ENCODE measurements at places on chromosomes 13 and 19. TPM values are rescaled to one million over a fixed set of nuclear protein-coding genes. Genes with fewer than 3 reads are reported as not detected.

The EDDM13 gene
- not detected for total RNA-seq

The CPB2 gene
- total RNA-seq = not detected

GRCh38 chr13:71727662-71728061 lies 139.3 kb downstream of the DACH1 start:
- no peak for DNase-seq

GRCh38 chr19:31166206-31166605 lies 183.0 kb downstream of the TSHZ3 start:
- DNase-seq = no peak

DNA sequence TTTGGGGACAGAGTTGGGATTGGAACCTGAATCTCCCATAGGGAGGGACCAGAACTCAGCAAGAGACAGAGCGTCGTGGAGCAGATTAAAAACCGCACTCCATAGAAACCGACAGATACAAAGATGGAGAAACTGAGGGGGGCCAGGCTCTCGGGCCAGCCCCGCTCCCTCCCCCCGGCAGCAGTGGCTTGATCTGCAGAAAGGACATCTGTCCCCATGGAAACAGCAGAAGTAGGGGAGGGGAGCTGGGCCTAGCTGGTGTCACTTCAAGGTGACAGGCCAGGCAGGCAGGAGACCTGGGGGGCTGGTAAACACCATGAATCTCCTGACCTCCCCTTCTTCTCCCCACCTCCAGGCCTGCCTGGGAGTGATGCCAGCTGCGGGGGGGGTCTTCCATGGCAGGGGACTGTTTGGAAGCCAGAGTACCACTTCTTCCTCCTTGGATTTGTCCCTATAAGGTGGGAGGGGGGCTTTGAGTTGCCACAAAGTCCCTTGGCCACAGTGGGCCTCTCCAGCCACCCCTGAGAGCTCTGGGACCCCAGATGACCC lies 10.9 kb downstream of the TMIGD2 start:
- no peak for DNase-seq

DNA sequence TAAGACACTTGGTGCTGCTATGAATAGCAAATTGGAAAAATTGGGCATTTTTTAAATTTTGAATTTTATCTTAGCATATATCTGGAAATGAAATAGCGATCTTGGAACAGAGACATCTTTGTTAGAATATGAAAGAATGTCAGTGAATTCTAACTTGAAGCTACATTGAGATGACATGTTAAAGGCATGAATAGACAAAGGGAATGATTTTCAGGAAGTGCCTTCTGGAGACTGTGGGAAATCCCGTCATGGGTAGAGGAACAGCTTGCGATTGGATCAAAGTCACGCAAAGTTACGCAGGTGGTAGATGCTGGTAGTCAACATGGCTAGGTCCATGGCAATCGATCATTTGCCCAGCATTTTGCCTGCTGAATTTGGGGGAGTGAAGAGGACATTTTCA lies 43.5 kb downstream of the LRCH1 start:
- no peak for DNase-seq

GRCh38 chr19:6875218-6875617 lies 12.2 kb upstream of the ADGRE1 start:
- DNase-seq = no peak

GRCh38 chr13:59997976-59998375 lies 165.8 kb downstream of the DIAPH3 start:
- DNase-seq = no peak

The CGB8 gene
- 4.7 TPM for total RNA-seq

The LILRA2 gene
- not detected for total RNA-seq

The COMP gene
- total RNA-seq = not detected

The ERICH4 gene
- total RNA-seq = not detected

The NOTCH3 gene
- total RNA-seq = 18.6 TPM

DNA sequence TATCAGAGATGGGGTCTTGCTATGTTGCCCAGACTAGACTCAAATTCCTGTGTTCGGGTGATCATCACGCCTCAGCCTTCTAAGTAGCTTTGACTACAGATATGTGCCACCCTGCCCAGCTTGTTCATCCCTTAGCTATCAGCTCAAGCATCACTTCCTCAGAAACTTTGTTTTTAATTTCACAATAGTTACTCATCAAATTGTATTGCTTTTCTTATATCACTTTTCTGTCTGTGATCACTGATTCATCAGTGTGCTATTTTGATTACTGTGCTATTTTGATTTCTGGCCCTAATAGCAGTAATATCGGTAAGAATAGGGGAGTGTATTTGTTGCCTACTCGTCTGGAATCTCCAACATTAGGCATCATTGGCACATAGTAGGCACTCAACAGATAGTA lies 878.6 kb upstream of the PCDH20 start:
- DNase-seq = peak; percentile 16

DNA sequence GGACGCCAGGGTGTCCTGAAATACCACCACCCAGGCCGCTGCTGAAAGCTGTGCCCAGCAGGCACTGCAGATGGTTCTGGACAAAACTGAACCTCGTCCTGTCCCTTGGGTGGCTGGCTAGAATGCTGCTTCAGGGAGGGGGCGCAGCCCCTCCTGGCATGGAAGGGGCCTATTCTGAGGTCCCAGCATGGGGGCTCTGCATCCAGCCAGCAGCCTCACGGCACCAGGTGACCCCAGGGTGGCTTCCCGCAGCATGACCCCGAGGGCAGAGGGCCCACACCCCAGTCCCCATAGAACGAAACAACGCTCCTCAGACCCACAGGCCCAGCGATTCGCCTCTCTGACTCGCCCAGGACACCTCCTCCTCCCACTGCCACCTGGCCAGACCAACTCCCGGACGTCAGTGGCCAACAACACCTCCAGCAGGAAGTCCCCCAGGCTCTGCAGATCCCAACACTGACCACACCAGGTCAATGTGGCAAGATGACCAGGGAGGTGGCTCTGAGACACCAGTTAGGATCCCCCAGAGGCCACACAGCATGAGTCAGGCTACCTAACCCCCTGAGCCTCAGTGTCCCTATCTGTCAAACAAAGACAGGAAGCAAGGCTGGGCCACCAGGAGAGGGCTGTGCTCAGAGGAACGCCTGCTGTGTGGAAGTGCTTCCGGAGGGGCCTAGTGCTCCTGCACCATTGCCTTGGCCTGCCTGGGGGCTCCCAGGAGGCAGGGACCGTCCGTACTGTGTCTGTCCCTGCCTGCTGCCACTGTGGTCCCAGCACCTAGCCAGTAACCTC lies 6.1 kb downstream of the MKNK2 start:
- no peak for DNase-seq

DNA sequence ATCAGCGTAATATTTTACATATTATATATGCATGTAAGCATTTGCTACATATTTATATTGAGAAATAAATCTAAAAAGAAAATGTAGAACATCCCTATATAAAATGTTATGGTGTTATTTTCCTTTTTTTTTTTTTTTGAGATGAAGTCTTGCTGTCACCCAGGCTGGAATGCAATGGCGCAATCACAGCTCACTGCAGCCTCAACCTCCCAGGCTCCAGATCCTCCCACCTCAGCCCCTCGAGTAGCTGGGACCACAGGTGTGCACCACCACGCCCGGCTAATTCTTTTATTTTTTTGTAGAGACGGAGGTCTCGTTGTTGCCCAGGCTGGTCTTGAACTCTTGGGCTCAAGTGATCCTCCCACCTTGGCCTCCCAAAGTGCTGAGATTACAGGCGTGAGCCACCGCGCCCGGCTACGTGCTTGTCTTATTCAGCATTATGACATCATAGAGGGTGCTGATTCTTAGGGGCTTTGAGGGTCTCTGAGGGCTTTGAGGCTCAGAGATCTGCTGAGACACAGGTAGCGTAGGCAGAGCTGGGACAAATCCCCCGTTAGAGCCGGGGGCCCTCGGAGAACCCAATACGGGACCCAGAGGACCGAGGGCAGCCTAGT lies 101.9 kb downstream of the GADD45B start:
- DNase-seq = no peak

- DNase-seq = no peak
Measured at GRCh38 chr13:86684402-86684801, 885.2 kb upstream of the SLITRK6 start.

The GAPDHS gene
- not detected for total RNA-seq

The RNF17 gene
- not detected for total RNA-seq

GRCh38 chr19:23905771-23906170 lies 8.9 kb upstream of the ZNF726 start:
- no peak for DNase-seq

DNA sequence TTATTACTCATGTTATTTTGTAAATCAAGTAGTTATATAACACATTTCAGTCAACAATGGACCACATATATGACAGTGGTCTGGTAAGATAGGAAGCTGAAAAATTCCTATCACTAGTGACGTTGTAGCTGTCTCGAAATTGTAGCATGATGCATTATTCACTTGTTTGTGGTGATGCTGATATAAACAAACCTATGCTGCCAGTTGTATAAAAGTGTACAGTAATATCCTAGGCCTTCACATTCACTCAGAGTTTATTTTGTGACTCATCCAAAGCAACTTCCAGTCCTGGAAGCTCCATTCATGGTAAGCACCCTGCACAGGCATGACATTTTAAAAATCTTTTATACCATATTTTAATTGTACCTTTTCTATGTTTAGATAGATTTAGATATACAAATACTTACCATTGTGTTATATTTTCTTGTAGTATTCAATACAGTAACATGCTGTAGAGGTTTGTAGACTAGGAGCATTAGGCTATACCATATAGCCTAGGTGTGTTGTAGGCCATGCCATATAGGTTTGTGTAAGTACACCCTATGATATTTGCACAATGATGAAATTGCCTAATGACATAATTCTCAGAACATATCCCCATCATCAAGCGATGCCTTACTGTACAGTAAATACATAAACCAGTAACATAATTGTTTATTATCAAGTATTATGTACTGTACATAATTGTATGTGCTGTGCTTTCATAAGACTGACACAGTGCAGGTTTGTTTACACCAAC lies 49.3 kb downstream of the IFT88 start:
- peak; percentile 77 for DNase-seq

The HCN2 gene
- total RNA-seq = 12.7 TPM

The FAM98C gene
- 10.6 TPM for total RNA-seq

The FUT3 gene
- not detected for total RNA-seq

DNA sequence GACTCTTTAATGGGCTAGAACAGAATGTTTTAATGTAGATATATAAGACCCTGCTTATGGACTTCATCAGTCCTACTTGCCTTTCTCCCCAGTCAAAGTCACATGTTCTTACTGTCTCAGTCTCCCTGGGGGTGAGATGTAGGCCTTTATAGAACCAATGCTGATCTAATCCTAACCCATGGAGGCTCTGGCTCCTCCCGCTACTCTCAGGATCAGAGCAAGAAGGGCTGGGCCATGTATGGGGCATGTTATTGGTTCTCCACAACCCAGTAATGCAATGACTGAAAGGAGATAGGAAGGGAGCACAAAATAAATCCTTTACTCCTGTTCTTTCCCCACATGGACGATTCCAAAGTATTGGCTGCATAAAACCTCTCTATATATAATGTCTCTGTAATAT lies 82.3 kb downstream of the UGGT2 start:
- no peak for DNase-seq

The CTXN1 gene
- total RNA-seq = 24.3 TPM

DNA sequence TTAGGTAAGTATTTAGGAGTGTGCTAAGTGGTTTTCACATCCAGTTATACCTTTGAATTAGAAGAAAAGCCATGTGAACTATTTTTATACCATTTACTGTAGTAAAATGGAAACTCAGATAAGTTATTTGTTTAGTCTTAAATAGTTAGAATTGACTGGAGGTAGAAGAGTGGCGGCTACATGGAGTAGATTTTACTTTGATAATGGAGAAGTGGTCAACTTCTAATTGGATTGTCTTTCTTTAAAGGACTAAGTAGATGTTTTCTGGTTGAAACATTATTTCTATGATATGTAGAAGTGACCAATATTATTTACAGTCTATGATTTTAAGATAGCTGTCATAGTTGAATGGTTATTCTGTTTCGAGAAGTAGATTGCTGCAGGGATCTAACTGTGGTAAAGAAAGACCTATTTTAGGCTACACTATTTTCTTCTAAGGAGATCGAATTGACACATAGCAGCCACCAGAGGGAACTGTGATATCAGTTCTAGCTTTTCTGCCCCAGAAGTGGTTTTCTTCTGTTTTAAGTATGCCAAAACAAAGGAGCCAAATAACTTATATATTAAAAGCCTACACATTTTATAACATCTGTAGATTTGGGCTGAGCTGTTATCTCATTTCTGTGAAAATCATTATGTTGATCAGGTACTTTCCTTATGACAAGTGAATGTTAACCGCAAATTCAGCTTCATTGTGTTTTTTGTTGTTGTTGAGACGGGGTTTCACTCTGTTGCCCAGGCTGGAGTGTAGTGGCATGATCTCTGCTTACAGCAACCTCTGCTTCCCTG lies 26.1 kb downstream of the ZMYM2 start:
- peak; percentile 46 for DNase-seq

DNA sequence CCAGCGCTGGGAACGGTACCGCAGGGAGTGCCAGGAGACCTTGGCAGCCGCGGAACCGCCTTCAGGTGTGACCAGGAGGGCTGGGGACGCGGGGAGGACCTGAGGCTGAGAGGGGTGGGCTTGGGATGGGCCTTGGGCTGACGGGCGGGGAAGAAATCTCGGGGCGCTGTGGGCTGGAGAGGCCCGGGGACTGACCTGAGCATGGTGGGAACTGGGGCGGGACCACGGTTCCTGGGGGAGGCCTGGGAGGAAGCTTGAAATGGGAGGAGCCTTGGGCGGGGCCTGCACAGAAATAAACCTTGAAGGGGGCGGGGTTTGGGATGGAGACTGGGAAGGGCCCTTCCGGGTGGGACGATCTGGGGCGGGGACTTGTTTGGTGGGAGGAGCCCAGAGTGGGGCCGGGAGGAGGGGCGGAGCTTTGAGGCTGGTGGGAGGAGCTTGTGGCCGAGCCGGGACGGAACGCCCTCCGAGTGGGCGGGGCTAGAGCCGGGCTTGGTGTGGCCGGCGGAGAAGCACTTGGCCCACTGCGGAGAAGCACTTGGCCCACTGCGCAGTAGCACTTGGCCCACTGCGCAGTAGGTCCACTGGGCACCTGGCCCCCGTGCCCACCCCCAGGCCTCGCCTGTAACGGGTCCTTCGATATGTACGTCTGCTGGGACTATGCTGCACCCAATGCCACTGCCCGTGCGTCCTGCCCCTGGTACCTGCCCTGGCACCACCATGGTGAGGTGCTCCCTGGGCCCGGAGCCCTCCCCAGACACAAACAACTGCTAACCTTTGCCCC lies 2.8 kb downstream of the GIPR start:
- DNase-seq = peak; percentile 18

The GRK1 gene
- not detected for total RNA-seq

GRCh38 chr19:5434970-5435641 lies 20.1 kb upstream of the ZNRF4 start:
- DNase-seq = peak; percentile 97

DNA sequence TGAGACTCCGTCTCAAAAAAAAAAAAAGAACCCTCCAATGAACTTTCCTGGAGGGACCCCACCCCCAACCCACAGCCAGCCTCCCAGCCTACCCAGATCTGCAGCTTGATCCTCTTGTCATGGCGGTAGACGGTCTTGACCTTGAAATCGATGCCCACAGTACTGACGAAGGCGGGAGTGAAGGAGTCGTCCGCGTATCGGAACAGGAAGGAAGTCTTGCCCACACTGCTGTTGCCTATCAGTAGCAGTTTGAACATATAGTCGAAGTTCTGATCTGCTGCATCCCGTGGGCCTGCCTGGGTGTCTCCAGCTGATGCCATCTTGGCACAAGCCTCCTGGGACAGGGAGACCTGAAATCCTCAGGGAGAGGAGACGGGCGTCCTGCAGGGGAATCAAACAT lies 2.4 kb downstream of the RAB3D start:
- DNase-seq = no peak

- no peak for DNase-seq
Measured at GRCh38 chr13:112248406-112248760, 127.8 kb upstream of the SPACA7 start.
